ENCODE measurements at places on chromosomes 6 and 20.

DNA sequence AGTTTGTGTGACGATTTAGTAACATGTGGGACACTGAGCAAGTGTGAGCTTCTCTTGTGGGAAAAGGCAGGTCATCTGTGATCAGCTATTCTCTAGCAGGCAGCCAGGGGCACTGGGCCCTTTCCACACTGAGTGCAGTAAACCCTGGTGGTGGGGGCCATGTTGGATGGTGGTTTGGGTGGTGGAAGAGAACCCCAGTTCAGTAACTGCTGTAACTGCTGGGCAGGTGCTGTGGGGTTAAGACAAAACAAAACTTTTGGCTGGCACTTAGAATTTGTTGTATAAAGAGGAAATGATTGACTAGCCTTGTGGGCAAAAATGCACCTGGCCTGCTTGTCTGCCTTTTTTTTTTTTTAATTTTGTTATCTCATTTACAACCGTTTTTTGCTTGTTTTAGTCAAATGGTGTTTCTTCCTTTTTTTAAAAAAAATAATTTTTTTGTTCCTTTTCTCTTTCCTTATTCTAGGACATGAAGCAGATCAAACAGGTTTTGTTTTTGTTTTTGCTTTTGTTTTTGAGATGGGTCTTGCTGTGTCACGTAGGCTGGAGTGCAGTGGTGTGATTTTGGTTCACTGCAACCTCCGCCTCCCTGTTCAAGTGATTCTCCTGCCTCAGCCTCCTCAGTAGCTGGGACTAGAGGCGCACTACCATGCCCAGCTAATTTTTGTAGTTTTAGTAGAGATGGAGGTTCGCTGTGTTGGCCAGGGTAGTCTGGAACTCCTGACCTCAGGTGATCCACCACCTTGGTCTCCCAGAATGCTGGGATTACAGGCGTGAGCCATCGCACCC, 59.8 kb downstream of the IGF2R start:
- no peak for DNase-seq

DNA sequence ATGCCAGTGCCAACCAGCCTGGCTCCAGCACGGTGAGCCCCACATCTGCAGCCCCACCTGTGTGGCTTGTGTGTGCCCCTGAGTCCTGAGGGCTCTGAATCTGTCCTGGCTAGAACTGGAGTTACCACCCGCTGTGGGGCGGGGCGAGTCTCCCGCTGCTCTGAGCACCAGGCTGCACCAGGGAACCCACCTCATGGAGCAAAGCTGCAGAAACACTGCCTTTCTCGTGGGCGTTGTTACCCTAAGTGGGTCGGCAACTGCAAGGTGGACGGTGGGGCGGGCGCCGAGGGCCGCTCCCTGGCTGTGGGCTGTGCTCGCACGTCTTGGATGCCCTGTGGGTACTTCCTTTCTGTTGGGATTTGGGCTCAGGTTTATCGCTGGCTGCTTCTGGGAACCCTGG, 12.7 kb upstream of the ZBTB46 start:
- no peak for DNase-seq

DNA sequence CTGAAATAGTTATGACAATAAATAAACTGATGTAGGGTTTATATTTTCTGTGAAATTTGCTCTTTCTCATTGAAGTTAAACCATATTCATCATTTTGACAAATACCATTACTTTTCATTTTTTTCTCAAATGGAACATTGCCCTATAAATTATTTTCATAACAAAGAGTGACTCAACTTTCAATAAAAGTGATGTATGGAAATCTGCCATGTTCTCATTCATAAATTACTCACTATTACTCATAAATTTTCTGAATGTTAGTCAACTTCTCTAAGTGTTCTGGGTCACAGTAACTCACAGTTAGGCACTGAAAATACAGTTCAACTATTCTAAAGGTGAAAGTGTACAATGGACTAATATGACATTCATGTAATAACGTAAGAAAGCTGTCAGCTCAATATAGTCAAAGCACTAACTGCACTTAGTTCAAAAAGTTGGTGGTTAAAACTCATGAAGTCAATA, 19.0 kb upstream of the STX11 start:
- no peak for DNase-seq

GRCh38 chr20:37948956-37949355, 46.0 kb downstream of the VSTM2L start:
- DNase-seq, result no peak

DNA sequence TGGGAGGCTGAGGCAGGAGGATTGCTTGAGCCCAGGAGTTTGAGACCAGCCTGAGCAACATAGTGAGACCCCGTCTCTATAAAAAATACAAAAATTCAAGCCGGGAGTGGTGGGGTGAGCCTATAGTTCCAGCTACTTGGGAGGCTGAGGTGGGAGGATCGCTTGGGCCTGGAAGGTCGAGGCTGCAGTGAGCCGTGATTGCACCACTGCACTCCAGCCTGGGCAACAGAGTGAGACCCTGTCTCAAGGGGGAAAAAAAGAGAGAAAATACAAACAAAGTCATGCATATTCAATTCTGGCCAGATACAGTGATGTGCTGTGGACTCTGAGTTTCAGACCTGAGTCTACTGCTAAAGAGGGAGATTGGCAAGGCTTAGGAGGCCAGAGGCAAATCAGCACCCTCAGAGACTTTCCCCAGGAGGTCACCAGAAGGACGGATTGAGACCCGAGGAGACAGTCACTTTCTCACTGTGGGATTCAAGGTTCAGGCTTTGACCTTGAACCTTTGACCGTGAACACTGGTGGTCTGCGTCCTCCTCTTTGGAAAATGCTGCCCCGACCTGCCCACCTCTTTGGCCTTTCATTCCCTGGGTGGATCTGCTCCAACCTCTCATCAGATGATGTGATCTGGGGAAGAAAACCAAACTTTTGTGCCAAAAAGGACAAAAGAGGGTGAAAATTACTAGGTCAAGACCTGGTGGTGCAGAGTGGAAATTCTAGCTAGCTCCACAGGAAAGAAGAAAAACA, 31.2 kb downstream of the TGM2 start:
- no peak for DNase-seq

DNA sequence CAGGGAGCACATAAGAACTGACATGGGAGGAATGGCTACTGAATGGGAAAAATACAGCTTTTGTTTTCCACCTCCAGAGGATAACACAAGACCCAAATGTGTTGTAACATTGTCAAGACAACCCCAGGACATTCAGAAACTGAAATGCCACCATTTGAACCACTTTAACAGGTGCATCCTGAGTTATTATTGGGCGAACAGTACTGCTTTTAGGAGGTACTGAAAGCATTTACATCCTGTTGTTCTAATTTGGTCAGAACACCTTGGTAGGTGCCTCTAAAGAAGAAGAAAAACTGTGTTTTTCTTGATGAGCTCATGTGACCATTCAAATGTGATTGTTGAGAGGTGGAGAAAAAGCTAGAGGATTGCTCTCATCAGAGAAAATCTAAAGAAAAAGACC, 6.4 kb upstream of the TXNDC5 start:
- DNase-seq, result no peak

- DNase-seq, result no peak
Measured at GRCh38 chr6:163712981-163713380, 298.5 kb downstream of the QKI start.

GRCh38 chr6:142013287-142013686, 119.4 kb upstream of the GJE1 start:
- no peak for DNase-seq

DNA sequence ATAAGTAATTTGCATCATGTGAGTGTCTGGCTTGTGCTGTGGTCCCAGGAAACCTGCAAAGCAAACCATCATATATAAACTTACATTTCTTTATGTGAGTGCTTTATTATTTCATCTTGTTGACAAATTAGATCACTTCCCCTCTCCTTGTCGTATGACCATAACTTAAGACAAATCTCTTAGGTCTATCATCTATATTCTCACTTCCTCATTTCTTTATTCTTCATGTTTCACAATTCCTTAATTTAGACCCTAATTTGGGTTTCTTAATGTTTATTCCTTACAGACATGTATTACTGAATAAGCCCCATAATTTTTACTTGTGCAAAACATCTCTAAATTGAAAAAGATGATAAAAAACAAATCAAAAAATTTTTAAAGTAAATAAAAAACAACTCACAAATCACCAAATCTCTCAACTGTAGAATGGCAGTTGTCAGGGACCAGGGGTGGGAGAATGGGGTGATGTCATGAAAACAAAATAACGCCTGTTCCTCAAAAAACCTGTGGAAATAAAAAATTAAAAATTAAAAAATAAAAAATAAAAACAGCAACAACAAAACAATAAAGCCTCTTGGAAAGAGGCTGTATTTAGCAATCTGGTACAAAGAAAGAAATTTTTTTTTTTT, 49.5 kb upstream of the FBXO30 start:
- DNase-seq, result no peak

DNA sequence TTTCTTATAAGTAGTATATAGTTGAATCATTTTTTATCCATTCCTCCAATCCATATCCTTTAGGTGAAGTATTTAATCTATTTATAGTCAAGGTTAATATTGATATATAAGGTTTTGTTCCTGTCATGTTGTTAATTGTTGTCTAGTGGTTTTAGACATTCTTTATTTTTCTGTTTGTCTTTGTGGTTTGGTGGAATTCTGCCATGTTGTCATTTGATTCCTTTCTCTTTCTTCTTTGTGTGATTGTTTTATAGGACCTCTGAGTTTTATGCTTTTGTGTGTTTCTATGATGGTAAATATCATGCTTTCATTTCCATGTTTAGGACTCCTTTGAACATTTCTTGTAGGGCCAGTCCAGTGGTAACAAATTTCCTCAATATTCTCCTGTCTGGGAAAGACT, 450.3 kb upstream of the BTBD3 start:
- DNase-seq, result no peak

GRCh38 chr6:158642097-158642601, 2.4 kb downstream of the DYNLT1 start:
- DNase-seq, result no peak

GRCh38 chr6:8277769-8278168, 157.6 kb downstream of the SLC35B3 start:
- DNase-seq, result no peak

- no peak for DNase-seq
Measured at GRCh38 chr6:150710236-150710635, 110.6 kb downstream of the PLEKHG1 start.

DNA sequence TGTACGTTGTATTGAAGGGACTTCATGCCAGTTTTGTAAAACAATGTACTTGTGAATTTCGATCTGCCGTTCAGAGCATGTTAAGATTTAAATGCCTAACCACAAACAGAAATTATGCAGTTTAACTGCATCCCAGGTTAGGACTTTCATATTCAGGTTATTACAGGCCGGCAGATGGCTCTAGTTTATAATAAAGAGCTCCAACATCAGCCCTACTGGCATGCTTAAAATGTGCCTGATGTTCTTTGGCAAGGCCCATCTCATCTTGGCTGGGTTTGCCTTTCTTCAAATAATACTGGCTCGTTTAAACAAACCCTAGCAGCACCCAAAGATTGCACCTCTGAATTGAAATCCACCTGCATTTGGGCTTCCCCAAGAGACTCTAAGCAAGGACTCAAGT, 169.3 kb upstream of the RIN2 start:
- no peak for DNase-seq

DNA sequence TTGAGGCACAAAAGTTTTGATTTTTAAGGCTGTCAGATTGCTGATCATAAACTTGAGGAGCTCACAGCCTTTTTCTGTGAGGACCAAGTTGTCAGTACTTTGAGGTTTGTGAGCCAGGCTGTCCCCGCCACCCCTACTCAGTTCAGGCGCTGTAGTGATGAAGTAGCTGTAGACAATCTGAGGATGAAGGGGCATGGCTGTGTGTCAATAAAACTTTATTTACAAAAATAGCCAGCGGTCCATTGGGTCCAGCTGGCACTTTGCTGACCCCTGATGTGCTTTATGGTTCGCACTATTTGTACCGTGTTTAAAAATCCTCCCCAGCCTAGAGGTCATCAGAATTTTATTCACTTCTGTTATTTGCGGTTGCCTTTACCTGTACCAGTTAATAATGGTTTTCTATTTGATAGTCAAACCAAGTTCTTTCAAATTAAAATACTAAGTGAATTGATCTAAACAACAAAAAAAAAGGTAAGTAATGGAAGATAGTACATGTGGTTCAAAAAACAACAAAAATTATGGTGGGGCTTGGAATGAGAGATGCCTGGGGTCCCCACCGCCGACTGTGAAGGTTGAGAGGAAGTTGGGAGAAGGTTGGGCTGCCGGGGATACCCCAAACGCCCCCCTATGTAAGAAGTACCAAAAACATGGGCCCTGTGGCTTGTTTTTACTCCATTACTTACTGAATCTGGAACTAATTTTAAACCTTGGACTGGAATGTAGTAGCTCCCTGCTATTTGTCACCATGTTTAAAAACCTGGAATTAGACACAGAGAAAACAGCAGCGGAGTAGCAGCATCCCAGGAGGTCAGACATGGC, 123.6 kb downstream of the SYCP2 start:
- DNase-seq, result no peak

GRCh38 chr20:14947946-14948345, 610.5 kb upstream of the FLRT3 start:
- DNase-seq, result no peak

DNA sequence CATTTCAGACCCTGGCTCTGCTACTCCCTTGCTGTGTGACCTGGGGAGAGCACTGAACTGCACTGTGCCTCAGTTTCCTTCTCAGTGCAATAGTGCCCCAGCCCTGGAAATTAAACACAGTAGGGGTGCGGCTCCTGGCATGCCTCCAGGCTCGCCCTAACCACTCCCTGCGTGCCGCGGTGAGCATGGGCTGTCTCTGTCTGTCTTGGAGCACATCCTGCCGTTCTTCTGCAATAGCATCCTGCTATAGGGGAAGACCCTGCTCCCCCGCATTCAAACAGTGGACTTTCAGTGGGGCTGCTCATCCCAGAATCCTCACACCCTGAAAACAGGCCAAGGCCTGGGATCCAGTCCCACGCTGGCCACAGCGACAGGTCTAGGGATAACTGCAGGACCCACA, 129.5 kb downstream of the FOXC1 start:
- DNase-seq, result no peak

DNA sequence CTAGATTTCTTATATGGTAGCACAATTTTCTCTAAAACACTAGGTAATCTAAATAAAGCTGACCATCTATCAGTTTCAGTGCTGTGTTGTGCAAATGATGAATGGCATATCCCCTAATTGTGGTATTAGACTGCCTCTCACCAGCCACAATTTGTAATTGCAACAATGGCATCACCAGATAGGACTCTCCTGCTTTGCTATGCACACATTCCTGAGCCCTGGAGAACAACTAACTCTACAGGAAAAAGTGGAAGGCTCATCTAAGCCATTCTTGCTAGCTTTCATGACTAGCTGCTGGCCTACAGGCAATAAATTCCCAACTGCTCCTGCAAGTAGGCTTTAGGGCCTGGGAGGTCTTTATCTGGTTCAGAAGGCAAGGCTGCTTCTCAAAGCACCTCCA, 974.1 kb downstream of the EYS start:
- no peak for DNase-seq

- DNase-seq, result no peak
Measured at GRCh38 chr20:16111172-16111832, 461.9 kb downstream of the KIF16B start.

GRCh38 chr6:162177746-162178145, 549.8 kb downstream of the PRKN start:
- no peak for DNase-seq

- no peak for DNase-seq
Measured at GRCh38 chr6:45630801-45631200, 253.1 kb upstream of the SUPT3H start.

GRCh38 chr6:44062105-44062770, 65.0 kb downstream of the MRPL14 start:
- no peak for DNase-seq

GRCh38 chr6:136952714-136953260, 30.7 kb downstream of the SLC35D3 start:
- DNase-seq, result no peak

- DNase-seq, result no peak
Measured at GRCh38 chr6:42335896-42336295, 115.8 kb downstream of the TRERF1 start.

GRCh38 chr6:132218059-132218696, 183.1 kb downstream of the MOXD1 start:
- no peak for DNase-seq
